ENCODE measurements at places on chromosomes 7 and 10.

DNA sequence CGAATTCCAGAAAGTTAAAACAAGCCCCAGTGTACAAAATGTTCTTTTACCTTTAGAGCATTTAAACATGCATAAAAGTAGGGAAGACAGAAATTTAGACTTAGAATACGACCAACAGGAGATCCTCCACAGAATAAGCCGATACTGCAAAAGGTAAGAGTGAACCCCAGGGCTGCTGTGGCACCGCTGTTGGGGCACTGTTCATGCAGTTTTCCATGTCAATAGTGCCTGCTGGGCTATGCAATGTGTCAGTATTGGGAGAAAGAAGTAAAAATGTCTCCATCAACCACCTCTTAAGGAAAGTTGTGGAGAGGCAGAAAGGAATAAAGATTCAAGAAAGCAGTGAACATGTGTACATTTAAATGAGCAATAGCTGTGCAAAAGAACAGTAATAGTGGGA lies 326.5 kb upstream of the SEMA3C start:
- no peak for DNase-seq

GRCh38 chr10:119807960-119808697 lies 64.5 kb downstream of the MCMBP start:
- peak; percentile 61 for DNase-seq

- no peak for DNase-seq
These were observed 23.2 kb upstream of the ARHGAP22 start for GRCh38 chr10:48627984-48628609.

DNA sequence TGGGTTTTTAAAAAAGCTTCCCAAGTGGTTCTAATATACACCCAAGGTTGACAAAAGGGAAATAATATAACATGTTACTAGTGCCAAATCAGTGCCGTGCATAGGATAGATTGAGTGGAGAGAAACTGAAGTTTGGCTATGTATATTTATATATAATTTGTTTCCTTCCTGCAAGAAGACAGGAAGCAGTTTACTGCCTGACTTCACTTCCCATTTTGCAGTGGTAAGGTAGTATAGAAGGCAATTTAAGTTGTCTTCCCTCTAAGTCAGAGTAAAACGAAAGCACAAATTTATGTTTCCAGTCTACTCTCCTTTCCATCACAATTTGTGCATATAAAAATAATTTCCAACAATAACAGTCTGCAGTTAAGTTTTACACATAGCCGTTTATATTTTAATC lies 3.4 kb upstream of the HYCC1 start:
- no peak for DNase-seq
